Spleen (tissue), 13 donors: ENCODE measurements at places on chromosomes 7 and 10.

- DNase-seq: no peak
Observed at GRCh38 chr10:93752761-93753160, 5.0 kb upstream of the LGI1 start.

GRCh38 chr10:93894516-93895378, 969 bp downstream of the SLC35G1 start:
- no peak for DNase-seq

- DNase-seq: no peak
Observed at GRCh38 chr10:113982769-113983168, 60.9 kb upstream of the ADRB1 start.

DNA sequence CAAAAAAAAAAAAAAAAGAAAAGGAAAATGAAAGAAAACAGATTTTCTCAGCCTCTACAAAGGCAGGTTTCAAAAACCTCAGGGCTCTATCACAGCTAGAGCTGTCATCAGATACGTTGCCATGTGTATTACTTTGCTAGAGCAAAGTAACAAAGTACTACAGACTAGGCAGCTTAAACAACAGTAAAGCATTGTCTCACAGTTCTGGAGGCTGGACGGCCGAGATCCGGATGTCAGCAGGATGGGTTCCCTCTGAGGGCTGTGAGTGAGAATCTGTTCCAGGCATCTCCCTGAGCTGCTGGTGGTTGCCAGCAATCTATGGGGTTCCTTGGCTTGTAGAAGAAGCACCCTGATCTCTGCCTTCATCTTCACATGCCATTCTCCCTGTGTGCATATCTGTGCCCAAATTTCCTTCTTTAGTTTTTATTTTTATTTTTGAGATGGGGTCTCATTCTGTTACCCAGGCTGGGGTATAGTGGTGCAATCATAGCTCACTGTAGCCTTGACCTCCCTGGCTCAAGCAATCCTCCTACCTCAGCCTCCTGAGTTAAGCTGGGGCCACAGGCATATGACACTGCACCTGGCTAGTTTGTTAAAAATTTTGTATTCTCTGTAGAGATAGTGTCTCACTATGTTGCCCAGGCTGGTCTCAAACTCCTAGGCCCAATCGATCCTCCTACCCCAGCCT, 48.9 kb upstream of the KDM7A start:
- no peak for DNase-seq

DNA sequence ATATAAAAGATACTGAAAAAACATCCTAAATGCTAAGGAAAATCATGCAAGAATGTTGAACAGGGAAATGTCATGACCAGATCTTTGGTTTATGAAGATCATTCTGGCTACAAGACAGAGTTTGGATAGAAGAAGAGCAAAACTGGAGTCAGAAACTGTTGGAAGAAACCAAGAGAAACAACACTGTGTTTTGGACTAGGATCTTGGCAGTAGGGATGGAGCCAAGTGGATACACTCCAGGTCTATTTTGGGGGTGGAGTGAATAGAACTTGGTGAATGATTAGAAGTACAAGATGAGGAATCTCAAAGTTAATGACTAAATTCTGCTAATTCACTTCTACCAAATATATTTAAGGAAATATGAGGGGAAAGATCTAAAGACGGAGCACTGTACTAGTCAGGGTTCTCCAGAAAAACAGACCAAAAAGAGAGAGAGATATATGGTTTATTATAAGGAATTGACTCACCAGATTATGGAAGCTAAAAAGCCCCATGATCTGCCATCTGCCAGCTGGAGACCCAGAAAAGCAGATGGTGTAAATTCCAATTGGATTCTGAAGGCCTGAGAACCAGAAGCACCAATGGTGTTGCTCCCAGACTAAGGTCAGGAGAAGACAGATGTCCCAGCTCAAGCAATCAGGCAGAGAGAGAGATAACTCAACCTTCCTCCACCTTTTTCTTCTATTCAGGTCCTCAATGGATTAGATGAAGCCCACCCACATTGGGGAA, 254.9 kb downstream of the TRIL start:
- DNase-seq: no peak

- DNase-seq: no peak
Observed at GRCh38 chr10:5163487-5163886, 21.5 kb downstream of the AKR1C8 start.

GRCh38 chr10:6070660-6071059, 8.5 kb upstream of the IL2RA start:
- DNase-seq: no peak

DNA sequence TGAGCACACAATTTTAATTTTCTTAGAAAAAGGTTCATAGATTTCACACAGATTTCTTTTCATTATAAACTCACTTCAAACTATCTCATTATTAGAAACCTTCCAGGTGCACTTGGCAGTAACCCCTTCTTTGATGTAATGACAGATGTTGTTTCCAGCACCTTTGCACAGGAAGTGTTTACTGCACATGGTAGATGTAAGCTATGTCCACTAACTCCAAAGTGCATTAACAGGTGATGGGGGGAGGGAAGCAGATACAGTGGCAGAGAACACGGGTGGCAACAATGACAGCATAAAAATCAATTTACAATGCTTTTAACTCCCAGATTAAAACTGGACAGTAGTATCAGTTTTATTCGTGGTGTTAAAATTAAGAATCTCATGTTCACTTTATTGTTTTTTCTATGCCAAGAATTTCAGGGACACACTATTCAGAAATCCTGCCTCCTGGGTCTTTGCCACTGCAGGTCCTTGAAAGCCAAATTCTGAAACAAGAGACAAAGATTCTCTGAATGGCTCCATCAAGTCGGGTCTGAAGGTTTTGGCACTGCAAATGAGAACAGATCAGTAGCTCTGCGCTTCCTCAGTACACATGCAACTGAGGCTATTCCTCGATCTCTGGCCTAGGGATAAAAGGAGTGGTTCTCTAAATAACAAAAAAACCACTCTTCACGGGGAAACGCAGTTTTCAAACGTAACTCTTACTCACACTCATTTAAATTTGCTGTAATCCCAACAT, 187.7 kb downstream of the JAZF1 start:
- no peak for DNase-seq

- no peak for DNase-seq
Observed at GRCh38 chr10:95573964-95574604, 12.9 kb upstream of the SORBS1 start.

- DNase-seq: no peak
Observed at GRCh38 chr7:73560109-73560835, 2.8 kb upstream of the BCL7B start.

- peak; percentile 95 for DNase-seq
Observed at GRCh38 chr7:45000093-45001032, at the start of gene CCM2. CCM2 (plus strand) TSS chr7:45000201; CDS start chr7:45000334, 133 bp downstream.

DNA sequence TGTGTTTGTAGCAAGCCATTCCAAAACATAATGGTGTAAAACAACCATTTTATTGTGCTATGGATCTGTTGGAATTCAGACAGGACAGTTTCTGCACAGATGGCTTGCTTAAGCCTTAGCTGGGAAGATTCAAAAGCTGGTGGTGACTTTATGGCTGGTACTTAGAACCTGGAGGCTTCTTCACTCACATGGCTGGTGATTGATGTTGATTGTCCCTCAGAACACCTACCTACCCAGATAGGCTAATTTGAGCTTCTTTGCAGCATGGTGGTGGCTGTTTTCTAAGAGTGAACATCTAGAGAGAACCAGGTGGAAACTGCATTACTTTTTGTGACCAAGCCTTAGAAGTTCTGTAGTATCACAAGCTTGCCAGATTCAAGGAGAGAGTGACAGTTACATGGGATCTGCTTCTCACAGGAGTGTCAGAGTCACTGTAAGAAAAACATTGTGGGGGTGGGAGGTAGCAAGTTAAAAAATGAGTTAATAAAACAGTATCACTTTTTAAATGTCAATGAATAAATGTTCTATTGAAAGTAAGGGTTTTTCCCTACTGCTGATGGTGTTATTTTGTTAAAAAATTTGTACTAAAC, 7.1 kb downstream of the R3HCC1L start:
- DNase-seq: no peak

GRCh38 chr10:61613665-61614064, 49.1 kb upstream of the CABCOCO1 start:
- no peak for DNase-seq

- no peak for DNase-seq
Observed at GRCh38 chr7:107332488-107333269, 137.2 kb upstream of the GPR22 start.

DNA sequence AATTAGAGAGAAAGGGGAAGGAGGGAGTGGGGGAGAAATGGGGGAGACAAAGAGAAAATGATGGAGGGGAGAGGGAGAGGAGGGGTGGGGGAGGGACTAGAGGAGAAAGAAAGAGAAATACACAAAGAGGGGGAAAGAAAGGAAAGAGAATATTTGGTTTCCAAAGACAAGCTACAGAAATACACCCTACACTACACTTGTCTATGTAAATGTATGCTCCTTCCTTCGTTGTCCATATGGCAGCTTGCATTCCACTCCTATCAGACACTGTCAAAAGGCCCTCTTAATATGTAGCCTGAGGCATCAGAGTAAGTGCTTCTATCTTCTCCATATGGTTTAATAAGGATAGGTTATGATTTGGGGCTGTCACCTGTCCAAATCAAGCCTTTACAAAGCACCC, 92.8 kb upstream of the FEZF1 start:
- DNase-seq: no peak

DNA sequence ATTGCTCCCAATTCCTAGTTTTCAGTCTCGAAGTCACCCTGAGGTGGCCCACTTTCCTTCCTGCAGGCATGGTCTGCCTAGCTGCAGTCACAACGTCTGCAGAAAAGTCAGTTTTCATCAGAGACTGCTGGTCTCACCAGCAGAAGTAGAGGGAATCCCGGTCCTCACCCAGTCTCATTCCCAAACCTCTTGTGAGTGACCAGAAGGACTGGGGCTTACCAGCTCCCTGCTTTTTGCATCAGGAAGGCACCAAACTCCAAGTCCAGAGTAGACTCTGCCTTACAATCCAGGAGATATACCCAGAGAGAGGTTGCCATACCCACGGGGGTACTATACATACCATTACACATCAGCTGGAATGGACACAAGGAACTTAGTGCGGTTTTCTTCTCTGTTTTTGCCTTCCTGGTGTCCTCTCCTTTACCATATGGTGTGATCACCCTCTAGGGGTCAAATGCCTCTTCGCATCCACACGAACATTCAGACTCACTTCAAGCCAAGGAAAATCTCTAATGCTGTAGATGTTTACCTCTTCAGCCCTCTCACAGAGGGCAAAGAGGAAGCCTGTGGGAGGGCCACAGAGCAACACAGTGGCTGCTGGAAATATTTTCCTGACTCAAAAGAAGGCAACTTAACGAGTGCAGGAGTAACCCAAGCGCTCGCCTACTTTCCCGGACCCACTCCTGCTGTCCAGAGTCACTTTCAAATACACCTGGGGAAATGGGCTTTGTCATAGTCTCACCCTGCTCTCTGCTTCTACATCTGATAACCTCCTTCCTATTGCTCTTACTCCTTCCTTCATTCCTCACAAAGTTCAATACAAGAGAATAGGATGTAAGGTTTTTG, 220.9 kb downstream of the C7orf25 start:
- no peak for DNase-seq

- no peak for DNase-seq
Observed at GRCh38 chr10:97812696-97813095, 36.9 kb upstream of the GOLGA7B start.

DNA sequence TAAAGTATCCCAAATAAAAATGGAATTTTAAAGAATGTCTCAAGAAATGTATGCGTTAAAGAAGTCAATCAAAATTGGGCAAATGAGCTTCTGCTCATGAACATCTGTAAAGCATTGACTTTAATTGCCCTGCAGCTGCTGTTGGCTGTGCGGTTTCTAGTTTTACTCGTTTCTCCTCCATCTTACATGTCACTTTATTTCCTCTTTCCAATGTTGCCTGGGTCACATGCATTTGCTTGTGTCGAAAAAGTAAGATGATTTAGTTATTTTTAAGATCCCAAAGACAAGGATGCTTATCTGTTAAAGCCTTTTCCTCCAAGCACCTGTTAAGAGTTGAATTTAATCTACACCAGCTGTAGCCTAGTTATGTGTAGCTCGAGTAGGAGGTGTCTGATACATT, 310.4 kb downstream of the EXOC4 start:
- no peak for DNase-seq

GRCh38 chr7:155962191-155962967, 150.1 kb upstream of the SHH start:
- DNase-seq: no peak

DNA sequence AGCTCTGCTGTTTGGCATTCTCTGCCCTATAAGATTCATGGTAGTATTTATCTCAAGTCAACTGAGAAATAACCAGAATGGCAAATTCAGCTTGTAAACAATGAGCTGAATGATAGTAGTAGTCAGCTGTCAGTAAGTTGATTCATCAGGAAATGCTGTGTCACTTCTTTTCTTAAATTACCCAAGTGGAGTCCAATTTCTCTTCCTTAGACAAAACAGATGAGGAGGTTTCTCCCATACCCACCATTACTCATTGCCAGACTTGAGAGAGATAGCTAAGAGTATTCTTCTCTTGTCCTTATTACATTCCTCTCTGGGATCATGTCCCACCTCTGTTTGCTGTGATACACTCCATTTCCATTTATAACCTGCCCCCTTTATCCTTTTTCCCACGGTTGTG, 159.8 kb upstream of the STEAP1 start:
- DNase-seq: no peak
